Cardiac muscle cell (in vitro differentiated cells and primary cell): ENCODE measurements at places on chromosomes 7 and 10. TPM values are rescaled to one million over a fixed set of nuclear protein-coding genes. Genes with fewer than 3 reads are reported as not detected.

The CDHR1 gene
- total RNA-seq = 0.12 and 0.18 TPM in 2 replicates

The INTS15 gene
- total RNA-seq = 28.5 and 37.8 TPM in 2 replicates

The AKR1C8 gene
- total RNA-seq = not detected in 2 replicates

The CCDC172 gene
- total RNA-seq = not detected in 2 replicates

The GPR15LG gene
- not detected in 2 replicates for total RNA-seq

The TBX20 gene
- 240 and 482 TPM in 2 replicates for total RNA-seq

The KIAA1549 gene
- 8.8 and 13.6 TPM in 2 replicates for total RNA-seq

The PROSER2 gene
- total RNA-seq = 17.3 and 20.7 TPM in 2 replicates

The SNCG gene
- total RNA-seq = 3.0 and 7.9 TPM in 2 replicates

The NKX1-2 gene
- 0.33 TPM in 1 of 2 replicates, not detected in the other for total RNA-seq

The DOCK4 gene
- 10.6 and 11.4 TPM in 2 replicates for total RNA-seq

The CLEC5A gene
- not detected in 2 replicates for total RNA-seq

The CTAGE8 gene
- total RNA-seq = not detected in 2 replicates

The LLCFC1 gene
- not detected in 2 replicates for total RNA-seq

The PTER gene
- 1.4 and 5.3 TPM in 2 replicates for total RNA-seq

The UCMA gene
- total RNA-seq = not detected in 2 replicates

The CTNNA3 gene
- total RNA-seq = 27.9 and 71.7 TPM in 2 replicates

The VWDE gene
- total RNA-seq = 46.3 and 95.8 TPM in 2 replicates

The AZGP1 gene
- 0.39 TPM in 1 of 2 replicates, not detected in the other for total RNA-seq

The LHFPL3 gene
- not detected in 2 replicates for total RNA-seq
